CD4-positive, alpha-beta T cell treated with Interleukin-12 subunit alpha and Interleukin-12 subunit beta, for 1 hour (primary cell): ENCODE measurements at places on chromosomes 7 and 10.
A peak's percentile ranks its signal among the peaks of the same experiment; 100 is the strongest.

DNA sequence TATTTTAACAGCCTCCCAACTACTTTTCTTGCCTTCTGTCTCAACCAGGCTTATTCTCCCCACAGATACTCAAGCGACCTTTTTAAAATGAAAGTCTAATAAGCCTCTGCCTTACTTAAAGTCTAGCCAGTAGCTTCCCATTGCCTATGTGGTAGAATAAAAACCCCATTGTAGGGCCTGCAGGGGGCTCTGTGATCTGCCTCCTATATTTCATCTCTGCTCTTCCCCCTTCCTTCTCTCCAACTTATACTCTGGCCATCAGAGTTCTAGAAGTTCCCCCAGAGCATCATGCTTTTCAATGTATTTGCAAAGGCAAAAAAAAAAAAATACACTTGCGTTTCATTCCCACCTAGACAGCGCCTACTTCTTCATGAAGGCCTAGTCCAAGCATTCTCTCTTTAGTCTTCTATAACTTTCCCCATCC lies 167.7 kb upstream of the ADO start:
- peak; percentile 32 for DNase-seq

- no peak for DNase-seq
Observed at GRCh38 chr7:111783854-111784253, 221.6 kb upstream of the IMMP2L start.

- no peak for DNase-seq
Observed at GRCh38 chr7:151717415-151717814, 159.5 kb downstream of the PRKAG2 start.

DNA sequence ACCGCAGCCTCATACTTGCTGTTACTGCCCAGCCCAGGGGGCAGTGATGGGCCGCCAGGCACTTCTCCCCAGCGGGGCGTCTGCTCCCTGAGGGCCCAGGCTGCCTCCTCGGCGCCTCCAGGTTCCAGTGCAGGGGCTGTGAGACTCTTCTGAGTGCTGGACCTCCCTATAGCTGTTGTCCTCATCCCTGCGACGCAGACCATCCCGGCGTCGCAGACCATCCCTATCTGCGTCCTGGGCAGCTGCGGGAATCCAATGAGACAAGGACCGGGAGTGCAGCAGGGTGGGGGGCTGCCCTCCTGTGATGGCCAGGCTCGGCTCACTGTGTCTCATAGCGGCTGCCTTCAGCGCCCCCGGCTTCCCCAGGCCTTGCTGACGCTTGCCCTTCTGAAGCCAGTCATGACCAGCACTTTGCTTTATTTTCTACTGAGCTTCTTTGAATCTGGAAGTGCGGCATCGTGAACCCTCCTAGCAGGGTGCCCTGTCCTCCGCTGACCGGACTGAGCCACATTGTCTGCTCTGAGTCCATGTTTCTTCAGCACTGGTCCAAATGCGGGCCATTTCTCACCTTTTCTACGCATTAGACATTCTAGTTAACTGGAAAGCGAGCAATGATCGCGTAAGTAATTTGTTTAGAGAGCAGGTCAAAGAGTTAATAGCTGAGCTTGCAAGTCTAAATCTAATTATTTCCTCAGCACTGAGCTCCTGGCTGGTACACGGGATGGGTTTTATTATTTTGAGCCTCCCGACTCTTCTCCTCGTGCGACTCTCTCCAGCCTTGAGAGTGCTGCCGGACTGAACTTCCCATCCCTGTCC lies 339.5 kb downstream of the WDR37 start:
- DNase-seq, result no peak

GRCh38 chr10:34666008-34666704 lies 148.9 kb downstream of the PARD3 start:
- DNase-seq, result no peak

DNA sequence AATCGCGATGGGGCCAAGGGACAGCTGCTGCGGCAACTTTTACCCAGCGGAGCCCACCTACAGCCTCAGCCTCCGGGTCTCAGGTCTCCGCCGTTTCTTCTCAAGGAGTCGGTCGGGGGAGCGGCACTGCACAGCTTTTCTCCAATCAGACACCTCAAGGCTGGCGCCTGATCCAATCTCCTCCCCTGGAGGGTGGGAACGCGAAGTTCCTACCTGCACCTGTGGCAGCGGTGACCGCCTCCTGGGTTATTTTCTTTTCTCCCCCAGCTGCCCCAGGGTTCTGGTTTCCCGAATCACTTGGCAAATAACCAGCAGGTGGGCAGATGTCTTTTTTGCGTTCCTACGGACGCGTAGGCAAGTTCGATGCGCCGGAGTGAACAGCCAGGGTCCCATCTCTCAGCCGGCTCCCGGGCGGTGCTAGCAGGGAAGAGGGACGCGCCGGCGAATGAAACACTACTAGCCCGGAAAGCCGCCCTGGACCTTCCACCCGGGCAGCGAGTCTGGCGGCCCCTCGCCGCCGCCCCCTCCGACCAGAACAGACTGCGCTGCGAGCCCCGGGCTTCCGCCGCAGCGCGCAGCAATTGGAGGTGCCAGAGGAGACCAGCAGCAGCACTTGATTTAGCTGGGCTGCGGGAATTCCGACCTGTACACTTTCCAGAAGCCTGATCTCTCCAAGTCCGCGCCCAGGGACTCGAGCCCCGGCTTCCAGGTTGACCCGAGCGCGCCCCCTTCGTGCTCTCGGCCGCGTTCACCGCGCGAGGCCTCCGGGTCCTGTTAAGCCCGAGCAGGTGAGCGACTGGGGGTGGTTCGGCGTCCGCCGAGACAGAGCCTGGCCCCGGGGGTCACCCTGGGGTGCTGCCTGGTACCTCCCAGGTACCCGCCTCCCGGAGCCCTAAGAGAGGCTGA lies at the start of gene PRR15:
Gene PRR15, plus strand, starts transcription at position 246 of the 906 bp plus-strand sequence. CDS start 2,495 bp downstream, outside the sequence.
- no peak for DNase-seq

GRCh38 chr7:151372612-151373265 lies 31.1 kb downstream of the NUB1 start:
- no peak for DNase-seq

- DNase-seq, result no peak
Observed at GRCh38 chr7:128000048-128000447, 31.2 kb downstream of the LRRC4 start.

- DNase-seq, result no peak
Observed at GRCh38 chr10:59799421-59799820, 46.2 kb upstream of the MRLN start.

- DNase-seq, result no peak
Observed at GRCh38 chr7:92135052-92135889, 994 bp upstream of the CYP51A1 start.

DNA sequence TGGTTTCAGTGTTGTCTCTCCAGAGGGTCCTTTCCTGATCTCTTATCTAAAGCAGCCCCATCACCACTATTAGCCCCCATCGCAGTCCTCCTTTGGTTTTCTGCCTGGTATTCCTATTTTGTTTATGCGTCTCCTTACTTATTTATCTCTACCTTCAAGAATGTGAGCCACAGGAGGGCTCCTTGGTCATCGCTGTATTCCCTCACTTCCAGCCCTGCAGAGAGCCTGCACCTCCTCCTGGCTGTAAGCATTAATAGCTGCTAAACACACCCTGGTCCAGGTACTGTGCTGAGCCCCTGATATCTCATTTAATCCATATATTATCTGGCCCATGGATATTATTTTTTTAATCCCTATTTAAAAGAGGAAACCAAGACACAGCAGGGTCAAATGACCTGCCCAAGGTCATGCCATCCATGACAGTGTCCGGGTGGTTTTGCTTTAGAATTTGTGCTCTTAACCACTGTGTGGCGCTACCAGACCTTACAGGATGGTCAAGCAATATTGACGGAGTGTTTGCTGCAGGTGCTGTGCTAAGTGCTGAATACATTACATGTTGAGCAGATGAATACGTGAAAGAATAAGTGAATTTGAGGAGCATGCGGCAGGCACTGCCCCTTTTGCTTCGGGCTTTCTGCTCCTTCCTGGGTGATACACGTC lies 227.2 kb downstream of the ADAM12 start:
- DNase-seq, result no peak

DNA sequence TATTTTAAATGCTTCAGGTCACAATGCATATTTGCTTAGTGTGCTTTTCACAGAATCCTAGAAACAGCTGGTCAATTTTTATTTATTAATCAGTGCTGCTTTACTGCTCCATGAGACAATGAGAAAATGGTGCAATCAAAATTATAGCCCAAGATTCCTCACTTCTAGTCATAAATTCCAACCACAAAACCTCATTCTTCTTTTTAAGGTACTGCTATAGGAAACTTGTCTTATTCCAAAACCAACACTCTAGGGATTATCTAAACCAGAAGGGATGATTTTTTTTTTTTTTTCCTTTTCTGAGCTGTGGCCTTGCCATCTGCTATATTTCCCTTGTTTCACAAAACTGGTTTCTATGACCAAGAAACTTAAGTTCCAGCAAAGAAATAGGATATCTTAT lies 64.0 kb upstream of the SEMA3A start:
- no peak for DNase-seq

GRCh38 chr10:90816466-90816865 lies 41.4 kb downstream of the HTR7 start:
- no peak for DNase-seq

- no peak for DNase-seq
Observed at GRCh38 chr10:123999261-123999660, 94.1 kb downstream of the CHST15 start.

DNA sequence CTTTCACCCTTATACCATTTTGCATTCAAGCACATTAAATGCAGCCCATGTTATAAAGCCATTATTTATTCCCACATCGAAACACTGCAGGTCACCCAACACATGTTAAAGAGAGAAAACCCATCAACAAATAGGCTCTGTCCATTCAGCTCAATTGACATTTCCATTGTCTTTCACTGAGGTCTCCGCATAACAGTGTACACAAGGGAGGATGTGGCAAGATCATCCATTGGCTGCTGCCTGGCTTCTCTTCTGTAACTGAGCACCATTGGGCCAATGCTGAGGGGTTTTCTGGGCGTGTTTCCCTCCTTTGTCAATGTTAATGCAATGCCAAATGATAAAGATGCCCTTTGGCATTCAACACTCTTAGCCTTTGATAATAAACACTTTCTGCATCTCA lies 278.1 kb upstream of the SP4 start:
- DNase-seq, result no peak

- DNase-seq, result no peak
Observed at GRCh38 chr10:50874723-50875122, 10.7 kb downstream of the A1CF start.

DNA sequence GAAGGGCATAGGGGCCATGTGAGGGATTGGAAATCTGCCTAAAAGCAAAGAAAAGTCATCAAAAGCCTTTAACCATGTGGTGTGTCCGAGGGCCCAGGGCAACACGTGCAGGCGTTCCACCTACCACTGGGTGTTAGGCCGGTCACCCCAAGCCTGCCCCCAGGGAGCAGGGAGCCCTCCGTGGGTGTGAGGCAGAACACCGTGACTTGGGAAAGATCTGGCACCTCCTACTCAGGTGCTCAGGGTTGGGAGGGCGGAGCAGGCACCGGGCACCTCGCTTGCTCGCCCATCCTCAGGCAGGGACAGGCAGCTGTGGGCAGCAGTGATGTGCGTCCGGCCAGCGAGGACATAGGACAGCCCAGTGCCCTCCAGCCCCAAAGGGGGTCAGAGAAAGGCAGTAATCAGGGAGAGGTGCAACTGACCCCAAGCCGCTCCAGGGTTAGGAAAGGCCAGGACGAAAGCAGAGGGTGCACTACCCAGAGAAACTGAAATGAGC lies 80.7 kb upstream of the CHST15 start:
- no peak for DNase-seq

- DNase-seq, result no peak
Observed at GRCh38 chr10:125936331-125936730, 40.0 kb downstream of the FANK1 start.

DNA sequence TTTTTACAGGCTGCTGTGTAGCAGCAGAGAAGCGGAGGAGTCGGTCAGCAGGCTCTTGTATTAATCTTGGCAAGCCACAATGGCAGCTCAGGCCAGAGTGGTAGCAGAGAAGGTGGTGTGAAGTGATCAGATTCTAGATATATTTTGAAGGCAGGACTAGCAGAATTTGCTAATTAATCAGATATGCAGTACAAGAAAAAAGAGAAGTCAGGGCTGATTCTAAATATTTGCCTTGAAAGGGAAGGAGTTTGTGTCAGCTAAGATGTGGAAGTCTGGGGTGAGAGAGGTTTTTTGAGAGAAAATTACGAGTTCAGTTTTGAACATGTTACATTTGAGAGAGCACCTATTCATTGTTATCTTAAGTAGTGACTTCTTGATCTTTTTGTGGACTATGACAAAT lies 176.3 kb downstream of the WNT2 start:
- DNase-seq, result no peak

DNA sequence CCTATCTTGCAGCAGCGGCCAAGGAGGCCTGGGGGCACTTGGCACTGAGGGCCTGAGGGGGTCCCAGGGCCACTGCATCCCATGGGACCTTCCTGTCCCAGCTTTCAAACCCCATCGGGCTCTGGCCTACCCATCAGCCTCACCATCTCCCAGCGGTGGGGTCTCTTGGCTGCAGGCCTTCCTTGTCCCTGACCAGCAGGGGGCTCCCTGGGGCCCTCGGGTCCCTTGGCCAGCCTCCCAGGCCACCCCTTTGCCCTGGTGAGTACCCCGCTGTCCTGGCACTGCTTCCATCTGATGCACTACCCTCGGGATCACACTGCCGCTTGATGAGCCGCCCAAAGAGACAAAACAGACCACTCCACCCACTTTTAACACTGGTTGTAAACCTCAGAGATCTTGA lies 43.5 kb downstream of the YKT6 start:
- DNase-seq, result peak; percentile 8

- DNase-seq, result no peak
Observed at GRCh38 chr10:6574664-6575176, 5.4 kb downstream of the PRKCQ start.

- no peak for DNase-seq
Observed at GRCh38 chr10:44006771-44007170, 358.1 kb upstream of the ZNF32 start.

DNA sequence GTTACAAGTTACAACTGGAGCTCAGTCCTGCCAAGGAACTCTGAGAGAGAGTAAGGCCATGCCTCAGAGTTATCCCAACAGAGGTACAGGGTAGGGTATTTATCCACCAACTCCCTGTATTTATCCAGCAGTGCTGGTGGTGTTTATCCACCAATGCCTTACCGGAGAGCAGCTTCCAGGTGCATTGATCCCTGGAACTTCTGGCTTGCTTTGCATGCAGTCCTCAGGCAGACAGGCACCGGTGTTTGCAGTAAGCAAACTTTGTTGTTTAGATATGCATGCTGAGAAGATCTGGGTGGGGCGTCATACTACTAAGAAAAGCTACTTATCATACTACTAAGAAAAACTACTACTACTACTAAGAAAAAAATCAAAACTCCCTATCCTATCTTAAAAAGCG lies 92.4 kb downstream of the CYP26A1 start:
- DNase-seq, result no peak

GRCh38 chr7:12470930-12471329 lies 67.3 kb upstream of the VWDE start:
- DNase-seq, result no peak

DNA sequence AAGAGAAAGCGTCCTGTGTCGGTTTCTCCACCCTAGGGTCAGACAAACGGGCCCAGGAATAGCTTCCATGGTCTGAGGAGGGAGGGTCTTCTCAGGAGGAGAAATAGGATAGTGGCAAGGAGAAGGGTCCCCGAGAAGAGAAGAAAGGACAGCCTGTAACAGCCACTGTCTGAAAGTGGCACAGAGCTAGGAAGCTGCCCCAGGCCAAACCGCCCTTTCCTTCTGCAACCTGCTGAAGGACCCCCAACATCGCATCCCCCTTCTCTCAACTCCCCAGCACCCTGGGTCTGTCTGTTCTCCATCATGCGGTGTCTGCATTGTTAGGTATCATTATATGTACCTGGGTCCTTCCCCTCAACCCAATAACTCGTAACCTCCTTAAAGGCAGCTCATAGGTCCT lies 47.1 kb downstream of the COL17A1 start:
- no peak for DNase-seq

GRCh38 chr10:51758366-51758765 lies 59.0 kb upstream of the CSTF2T start:
- DNase-seq, result no peak

GRCh38 chr10:94108200-94108599 lies 114.5 kb downstream of the PLCE1 start:
- no peak for DNase-seq
